ENCODE measurements at places on chromosomes 5 and 9.
A peak's percentile ranks its signal among the peaks of the same experiment; 100 is the strongest.

- no peak for DNase-seq
These were observed 405.7 kb upstream of the IRX2 start for GRCh38 chr5:3157214-3157613.

- no peak for DNase-seq
These were observed 34.5 kb downstream of the C9orf57 start for GRCh38 chr9:72025906-72026305.

GRCh38 chr5:80481019-80481893 is 6.6 kb upstream of the FAM151B start:
- DNase-seq: no peak

DNA sequence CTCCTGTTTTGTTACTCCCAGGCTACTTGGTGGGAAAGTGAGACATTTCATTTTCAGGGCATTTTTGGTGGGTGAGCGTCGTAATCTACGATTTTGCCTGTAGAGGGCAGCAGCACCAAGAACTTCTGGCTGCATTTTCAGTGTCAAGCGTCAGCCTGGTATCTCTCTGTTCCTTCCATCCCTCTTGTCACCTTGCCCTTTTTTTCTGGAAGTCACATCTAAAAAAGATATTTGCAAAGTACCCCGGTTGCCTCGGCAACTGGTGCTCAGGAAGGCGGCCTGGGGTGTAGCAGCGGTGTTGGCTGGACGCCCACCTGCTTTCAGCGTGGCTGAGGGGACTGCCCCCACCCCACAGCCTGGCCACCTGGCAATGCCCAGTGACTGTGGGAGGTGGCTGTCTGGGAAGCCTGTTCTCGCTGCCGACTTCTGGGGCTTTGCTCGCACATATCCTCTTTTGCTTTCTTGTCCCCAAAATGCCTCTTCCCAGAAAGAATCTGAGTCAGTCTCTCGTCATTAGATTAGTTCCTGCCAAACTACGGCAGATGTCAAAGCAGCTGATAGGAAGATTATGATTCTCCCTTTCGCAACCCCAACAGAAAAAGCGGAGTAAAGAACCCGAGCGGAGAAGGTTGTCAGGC is 84.5 kb downstream of the ACER2 start:
- DNase-seq: peak; percentile 4

DNA sequence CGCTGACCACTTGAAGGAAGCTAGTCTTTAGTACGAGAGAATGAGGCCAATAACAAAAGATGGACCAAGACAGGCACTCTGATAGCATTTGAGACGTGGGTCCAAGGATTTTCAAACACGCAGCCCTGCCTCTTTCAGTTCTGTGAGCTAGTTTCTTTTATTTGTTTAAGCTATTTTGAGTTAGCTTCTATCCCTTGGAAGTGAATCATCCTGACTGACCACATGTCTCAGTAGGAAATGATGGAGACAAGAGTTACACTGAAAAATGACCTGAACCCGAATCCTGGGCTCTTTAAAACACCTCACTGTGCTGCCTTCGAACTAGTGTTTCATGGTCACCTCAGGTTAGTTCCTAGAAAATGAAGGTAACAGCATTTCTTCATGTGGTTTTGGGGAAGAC is 9.9 kb downstream of the TEK start:
- DNase-seq: no peak

DNA sequence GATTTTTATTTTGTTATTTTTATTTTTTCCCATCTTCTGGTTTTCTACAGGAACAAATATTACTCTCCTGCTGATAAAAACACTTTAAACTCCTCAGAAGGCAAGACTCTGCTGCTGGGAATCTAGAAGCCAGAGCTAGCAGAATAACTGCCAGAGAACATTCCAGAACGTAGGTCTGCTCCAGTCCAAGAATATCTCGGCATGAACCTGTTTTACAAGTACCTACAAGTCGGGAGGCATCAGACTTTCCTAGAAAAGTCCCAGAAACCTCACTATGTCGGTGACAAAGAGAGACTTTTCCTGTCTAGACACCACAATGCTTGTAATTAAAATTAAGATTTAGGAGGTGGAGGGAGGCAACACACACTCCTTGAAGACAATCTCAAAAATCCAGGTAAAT is 41.4 kb downstream of the FABP6 start:
- DNase-seq: no peak

- DNase-seq: no peak
These were observed 50.9 kb downstream of the MVB12B start for GRCh38 chr9:126377536-126377935.

DNA sequence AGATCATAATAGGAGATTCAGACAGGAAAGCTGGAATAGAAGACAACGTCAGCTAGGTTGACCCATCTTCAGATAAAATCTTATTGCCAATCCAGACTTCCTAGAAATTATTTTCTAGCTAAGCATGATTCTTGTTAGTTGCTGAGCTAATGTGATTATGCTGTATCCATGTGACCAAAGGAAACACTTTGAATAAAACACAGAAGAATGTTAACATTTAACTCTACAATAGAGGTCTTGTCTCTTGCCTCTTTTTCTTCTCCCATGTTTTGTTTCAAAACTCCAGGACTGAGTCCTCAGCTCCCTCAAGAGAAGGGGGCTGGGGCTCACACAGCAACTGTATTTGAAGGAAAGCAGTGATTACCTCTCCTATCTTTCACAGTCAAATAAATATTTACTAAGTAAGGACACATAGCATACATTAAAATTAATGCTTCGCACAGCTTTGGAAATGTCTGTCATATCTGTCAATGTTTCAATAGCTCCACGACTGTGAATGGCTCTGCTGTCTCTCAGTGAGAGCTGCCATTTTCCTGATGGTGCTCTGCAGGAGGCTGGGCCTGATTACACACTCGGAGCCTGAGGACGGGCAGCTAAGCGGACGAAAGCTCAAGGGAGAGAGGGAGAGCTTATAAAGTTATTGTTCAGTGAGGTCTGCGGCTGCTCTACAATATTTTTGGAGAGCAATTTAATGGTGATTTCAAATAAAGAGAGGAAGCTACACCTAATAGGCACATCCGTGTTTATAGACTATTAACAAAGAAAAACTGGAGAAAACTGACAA is 64.8 kb upstream of the ZNF462 start:
- no peak for DNase-seq

GRCh38 chr5:143140492-143141203 is 262.8 kb downstream of the NR3C1 start:
- no peak for DNase-seq

DNA sequence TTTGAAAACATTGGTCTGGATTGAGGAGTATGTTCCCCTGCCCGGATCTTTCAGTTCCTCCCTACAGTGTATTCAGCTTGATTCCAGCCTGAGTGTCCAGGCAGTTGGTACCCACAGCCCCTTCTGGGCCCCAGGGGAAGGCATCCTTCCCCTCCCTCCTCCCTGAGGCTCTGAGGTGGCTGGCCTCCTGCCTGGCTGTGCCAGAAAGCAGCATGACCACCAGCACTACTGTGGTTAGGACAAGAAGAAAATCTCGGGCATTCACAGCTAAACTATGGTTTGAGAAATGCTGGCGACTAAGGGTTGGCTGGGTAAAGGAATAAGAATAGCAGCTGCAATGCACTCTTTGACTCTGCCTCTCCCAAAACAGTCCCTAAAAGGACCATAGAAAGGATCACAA is 84.6 kb upstream of the LIFR start:
- DNase-seq: no peak

DNA sequence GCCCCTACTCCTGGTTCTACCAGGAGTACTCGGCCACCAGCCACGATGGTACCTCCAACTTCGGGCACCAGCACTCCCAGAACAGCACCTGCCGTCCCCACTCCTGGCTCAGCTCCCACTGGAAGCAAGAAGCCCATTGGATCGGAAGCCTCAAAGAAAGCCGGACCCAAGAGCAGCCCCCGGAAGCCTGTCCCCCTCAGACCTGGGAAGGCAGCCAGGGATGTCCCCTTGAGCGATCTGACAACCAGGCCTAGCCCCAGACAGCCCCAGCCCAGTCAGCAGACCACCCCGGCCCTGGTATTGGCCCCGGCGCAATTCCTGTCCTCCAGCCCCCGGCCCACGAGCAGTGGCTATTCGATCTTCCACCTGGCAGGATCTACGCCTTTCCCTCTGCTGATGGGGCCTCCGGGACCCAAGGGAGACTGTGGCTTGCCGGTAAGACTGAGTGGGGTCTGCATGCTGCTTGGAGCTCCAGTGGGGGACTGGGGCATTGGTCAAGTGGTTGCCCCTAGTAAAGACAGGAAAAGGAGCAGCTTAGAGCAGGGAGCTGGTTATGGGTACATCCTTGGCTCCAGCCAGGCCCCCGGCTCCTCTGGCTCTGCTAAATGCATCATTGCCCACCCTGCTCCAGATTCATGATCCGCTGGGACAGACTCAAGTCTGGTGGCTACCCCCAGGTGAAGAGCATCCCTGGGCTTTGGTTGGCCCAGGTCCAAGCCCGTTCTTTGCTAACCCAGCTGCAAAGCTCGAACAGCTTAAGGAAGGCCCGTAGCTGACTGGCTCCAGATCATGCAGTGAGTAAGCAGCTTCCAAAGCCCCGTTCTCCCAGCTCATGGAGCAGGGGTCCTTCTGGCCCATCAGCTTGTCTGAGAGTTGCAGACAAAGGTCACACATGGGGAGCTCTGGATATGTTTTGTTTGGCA is 14.0 kb downstream of the COL27A1 start:
- no peak for DNase-seq

DNA sequence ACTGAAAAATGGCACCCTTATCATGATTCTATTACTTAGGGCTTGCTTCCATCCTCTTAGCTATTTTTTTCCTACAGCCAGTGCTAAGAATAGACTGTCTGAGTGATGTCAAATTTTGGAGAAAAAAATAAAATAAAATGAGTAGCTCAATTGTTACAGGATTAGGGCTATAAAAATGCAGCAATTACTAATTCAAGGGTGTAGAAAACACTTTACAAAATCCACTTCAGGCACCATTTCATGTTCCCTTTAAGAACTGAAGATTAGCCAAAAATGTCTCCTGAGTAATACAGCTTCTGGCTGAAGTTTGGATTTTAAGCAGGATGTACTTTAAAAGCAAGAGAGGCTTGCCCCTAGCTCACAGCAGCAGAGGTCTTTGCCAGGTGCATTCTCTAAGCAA is 240.5 kb upstream of the IRX1 start:
- DNase-seq: no peak

GRCh38 chr5:76974785-76975184 is 21.9 kb downstream of the CRHBP start:
- no peak for DNase-seq

DNA sequence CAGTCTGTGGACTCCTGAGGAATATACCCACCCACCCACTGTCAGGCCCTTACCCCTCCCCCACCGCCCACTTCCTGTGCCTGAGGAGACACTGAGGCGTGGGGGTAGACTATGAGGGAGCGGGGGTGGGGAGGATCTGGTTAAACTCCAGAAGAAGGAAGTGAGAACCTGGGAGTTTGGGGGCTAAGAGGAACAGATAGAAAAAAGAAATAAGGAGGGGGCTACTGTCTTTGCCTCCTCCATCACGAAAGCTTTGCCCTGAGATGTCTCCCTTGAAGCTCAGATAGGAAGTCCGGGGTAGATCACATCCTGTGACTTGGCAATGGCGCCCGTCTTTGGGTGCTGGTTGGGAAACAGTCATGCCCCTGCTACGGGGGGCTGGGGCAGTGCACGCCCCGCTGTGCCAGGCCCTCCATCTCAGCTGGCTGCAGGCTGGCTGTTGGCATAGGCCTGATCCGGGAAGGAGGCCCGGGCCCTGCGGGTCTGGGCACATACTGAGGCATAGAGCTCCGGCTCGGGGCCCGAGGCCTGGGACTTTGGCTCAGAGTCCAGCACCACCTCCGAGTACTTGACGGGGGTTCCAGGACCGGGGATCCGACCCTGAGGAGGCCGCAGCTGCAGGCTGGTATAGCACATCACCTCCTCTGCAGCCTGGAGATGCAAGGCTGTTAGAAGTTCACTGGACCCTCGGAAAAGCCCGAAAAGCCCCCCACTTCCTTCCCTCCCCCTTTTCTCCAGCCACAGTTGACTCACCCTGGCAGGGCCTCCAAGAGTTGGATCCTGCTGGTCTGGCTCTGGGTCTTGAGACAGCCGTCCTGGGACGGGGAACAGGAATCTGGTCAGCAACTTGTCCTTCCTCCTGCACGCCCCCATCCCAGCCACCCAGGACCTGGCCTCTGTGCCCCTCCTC is 1.0 kb downstream of the SIT1 start:
- DNase-seq: no peak

GRCh38 chr9:87812375-87813118 is 70.1 kb upstream of the SPATA31E1 start:
- DNase-seq: no peak

GRCh38 chr5:66617991-66618768 is 22.0 kb downstream of the MAST4 start:
- DNase-seq: no peak

DNA sequence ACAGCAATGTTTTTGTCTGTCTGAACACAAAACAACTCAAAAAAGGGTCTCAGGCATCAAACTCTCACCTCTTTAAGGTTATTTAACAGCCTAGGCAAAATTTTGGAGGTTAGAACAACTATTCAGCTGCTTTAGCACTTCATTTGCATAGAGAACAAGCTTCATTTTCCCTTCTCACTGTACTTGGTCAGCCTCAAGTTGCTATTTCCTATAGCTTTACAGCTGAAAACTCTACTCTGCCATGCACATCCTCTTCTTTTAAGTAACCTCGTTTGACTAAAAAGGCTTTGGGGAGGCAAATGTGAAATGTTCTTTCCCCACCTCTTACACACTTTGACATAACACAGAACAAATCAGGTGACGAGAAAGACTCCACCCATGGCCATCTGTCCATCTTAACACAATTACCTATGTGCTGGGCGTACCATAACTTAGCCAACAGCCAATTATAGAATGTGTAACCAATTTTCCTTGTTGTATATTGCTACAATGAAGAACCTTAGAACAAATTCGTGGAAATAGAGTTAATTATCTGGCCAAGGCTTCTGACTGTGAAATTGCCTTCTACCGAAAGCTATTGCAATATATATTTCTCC is 195.7 kb downstream of the DCP2 start:
- no peak for DNase-seq

- no peak for DNase-seq
These were observed 27.0 kb downstream of the MSX2 start for GRCh38 chr5:174751154-174752000.

DNA sequence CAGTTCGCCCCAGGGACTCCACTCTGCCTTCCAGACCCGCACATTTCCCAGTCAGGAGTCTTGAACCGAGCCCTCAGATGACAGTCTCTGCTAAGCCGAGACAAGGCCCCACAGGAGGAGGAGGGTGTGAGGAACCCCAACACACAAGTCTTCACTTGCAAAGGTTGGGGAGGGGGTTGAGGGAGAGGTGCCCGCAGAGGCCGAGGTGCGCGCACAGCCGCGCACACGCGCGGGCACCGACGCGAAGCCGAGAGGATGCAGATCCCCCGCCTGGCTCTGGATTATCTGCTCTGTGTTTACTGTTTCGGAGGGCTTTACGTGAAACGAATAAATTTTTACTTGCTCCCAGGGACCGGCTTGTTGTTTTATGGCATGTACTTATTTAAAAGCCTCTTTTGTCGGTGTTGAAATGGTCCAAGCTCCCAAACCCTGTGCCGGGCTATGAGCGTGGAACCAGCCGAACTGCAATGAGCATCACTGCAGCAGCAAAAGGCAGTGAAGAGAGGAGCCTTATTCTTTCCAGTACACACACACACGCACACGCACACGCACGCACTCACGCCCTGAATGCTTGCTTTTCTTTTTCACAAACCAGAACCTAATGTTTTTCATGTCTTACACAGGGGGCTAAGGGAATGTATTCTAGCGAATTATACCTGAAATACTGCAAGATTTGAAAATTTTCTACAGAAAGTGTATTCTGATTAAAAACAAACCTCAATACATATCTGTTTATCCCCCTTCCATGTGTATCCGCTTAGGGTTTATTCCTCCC is 297.7 kb downstream of the PARP8 start:
- no peak for DNase-seq

GRCh38 chr9:35517131-35517530 is 27.2 kb downstream of the RUSC2 start:
- no peak for DNase-seq

- DNase-seq: no peak
These were observed 90.1 kb upstream of the RASEF start for GRCh38 chr9:83153030-83153429.
